NCI-H187 treated with DMSO at 0.1 percent for 48 hours (cell line): ENCODE measurements at places on chromosomes 13 and 19.

DNA sequence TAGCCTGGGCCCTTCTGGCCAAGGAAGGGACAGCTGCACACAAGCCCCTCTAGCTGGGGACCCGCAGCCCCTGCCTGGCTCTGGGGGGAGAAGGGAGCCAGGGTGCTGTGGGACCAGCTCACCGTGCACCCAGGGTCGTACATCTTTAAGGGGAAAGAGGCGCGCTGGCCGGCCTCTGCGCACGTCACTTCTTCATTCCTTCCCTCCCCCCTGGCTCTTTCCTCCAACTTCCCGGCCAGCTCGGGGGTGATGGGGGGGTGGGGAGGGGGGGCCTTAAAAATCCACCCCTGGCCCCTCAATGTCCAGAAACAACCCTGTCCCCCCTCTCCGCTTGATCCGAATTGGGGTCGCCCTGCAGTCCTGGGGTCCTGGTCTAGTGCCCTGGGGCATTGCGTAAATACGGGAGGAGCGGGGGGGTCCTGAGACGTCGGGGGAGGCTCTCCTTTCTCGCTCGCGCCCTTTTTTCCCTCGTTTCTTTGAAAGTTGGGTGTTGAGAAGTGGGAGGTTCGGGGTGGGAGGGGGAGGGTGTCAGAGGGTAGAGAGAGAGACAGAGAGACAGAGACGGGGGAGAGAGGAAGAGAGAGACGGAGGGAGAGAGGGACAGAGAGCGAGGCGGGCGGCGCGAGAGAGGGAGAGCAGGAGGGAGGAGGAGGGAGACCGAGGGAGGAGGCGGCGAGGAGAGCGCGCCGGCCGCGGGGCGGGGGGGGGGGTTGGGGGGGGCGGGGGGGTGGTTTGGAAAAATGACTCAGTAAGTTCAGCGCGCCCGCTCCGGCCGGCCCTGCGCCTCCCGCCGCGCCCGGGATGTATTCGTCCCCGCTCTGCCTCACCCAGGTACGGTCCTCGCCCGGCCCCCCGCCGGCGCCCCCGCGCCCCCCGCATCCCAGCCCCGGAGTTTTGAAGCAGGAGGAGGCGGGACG lies at the start of gene NFIC:
Gene NFIC, plus strand, starts transcription at position 748 of the 917 bp plus-strand sequence. Its CDS starts 54 bp downstream, at position 802.
- DNase-seq = no peak

DNA sequence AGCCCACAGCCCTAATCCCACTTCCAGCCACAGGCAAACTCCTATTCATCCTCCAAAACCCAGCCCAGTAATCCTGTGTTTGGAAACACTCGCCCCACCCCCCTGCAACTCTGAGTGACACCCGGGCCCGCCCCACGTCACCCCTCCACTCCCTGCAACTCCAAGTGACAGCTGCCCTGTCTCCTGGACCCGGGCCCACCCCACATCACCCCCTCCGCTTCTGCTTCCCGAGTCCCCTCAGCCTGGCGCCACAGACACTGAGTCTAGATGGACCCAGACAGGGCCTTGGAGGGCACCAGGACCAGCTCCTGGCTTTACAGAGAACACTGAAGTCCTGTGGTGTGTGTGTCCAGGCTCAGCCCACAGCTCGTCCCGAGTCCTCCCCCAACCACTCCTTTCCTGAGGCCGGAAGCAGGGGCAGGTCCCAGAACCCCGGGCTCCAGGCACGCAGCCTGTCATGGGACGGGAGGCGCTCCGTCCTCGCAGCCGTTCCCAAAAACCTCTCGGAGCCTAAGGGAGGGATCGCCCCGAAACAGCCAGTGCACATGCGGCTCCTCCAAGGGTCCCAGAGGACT lies 7.7 kb downstream of the REXO1 start:
- DNase-seq = no peak

GRCh38 chr19:16470911-16471811 lies 609 bp downstream of the EPS15L1 start:
- DNase-seq = no peak

GRCh38 chr13:37531049-37531448 lies 67.5 kb downstream of the POSTN start:
- DNase-seq = no peak

DNA sequence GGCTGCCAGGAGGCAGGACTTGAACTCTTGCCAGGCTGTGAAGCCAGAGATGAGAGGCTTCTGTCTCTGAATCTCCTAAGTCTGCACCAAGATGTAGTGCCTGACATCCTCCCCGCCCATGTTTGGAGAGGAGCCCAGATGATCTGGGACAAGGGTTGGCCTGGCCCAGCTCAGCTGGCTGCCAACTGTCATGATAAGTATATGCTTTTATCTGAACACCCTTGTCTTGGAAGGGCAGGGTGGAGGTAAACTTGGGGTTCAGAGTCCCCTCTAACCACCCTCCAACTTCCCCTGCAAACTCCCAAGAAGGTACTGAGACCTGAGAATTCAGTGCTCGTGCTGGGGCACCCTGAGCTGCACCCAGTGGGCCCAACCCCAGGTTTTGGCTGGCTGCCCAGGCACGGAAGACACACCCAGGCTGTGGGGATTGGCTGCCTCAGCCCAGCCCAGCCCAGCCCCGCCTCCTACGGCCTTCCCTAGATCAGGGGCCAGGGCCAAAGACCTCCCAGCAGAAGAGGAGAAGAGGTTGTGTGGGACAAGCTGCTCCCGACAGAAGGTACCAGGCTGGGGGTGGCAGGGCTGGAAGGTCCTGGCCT lies at the start of gene CYP4F12:
Gene CYP4F12, plus strand, starts transcription at position 508 of the 596 bp plus-strand sequence. CDS start 443 bp downstream, outside the sequence.
- DNase-seq = no peak

DNA sequence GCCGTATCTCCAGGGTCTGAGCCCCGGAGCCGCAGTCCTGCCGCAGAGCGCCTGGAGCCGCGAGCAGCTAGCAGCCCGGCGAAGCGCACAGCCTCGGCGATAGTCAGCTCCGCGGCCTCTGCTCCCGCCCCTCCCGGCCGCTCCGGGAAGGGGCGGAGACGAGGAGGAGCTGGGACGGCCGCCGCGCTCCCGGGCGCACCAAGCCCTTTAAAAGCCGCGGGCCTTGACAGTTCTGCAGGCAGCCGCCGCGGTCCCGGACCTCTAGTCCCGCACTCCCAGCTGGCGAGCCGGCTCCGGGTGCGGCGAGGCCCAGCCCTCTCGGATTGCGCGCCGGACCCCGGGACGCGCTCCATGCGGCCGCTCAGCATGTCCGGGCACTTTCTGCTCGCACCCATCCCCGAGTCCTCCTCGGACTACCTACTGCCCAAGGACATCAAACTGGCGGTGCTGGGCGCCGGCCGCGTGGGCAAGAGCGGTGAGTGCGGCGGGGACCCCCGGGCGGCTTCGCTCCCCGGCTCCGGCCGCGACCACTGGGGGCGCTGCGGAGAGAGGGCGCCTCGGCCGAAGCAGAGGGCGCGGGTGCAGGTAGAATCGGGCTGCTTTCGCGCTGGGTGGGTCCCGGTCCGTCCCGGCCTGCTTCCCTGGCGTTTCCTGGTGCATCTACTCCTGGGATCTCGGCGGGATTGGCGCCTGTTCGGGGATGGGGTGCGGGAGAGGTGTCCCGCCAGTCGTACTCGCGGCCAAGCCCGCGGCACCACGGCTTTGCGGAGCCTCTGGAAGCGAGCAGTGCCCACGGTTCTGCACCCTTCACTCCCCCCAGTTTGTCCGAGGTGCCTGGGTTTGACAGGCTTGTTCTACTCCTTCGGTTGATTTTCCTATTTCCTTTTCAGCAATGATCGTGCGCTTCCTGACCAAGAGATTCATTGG lies at the start of gene RASL11A:
Gene RASL11A, plus strand, starts transcription at position 237 of the 927 bp plus-strand sequence. Its CDS starts 115 bp downstream, at position 352.
- DNase-seq = no peak

DNA sequence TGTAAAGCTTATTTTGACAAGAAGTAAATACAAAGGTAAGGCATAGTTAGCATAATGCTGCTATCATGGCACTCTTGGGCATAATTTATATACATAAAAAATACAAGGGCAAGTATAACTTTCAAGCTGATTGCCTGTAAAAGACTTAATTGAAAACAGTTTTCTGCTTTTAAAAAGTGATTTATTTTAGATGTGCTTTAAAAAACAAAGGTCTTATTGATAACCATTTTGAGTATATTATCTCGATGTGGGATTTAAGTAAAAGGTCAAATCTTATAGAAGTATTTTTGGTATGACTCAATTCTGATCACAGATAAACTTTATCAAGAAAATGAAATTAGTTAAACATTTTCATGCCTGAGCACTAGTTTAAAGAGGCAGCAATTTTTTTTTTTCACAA lies 175.8 kb downstream of the KCNRG start:
- DNase-seq = no peak

DNA sequence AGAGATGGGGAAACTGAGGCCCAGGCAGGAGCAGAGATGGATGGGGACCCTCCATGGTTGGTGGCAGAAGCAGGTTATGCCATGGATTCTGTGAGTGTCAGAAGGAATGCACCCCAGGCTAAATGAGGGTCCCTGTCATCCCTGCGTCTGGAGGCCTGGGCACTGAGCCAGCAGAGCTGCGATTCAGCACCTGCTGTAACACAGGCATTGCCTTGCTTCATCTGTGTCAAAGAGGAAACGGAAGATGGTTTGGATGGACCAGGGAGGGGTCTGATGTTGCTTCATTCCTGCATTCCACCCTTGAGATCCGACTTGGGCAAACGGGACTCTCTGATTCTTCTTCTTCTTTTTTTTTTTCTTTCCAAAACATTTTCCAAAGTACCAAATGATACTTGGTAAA lies 1.2 kb downstream of the C5AR1 start:
- DNase-seq = no peak

GRCh38 chr13:40582531-40582930 lies 83.9 kb downstream of the FOXO1 start:
- no peak for DNase-seq

DNA sequence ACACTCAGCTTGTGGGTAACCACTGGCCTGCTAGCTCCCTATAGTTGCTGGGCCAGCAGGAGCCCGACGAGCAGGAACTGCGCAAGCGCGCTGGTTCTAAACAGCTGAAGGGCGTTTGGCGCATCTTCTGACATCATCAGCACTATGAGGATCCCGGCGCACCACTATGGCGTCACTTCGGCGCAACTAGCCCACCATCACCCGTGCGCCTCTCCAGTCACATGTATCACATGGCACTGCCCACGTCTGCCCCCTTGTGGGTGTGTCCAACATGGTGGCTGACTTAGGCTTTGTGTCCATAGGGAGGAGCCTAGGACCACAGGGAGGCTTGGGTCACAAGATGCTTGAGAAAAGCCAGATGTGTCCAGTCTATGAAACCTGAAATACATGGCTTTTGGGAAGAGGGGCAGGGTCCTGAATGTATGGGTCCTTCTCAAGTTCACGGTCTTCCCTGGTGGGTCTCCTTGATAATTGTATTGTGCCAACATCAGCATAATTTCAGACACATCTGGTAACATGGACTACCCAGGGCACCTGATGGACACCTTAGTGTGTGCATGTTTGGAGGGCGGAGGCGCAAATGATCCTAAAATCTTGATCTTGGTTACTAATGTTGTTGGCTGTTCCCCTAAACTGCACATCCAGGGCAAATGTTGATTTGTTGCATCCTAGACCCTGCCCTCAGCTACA lies 18.0 kb downstream of the KLK4 start:
- DNase-seq = no peak

GRCh38 chr13:98873377-98874028 lies 104.4 kb downstream of the DOCK9 start:
- DNase-seq = no peak

DNA sequence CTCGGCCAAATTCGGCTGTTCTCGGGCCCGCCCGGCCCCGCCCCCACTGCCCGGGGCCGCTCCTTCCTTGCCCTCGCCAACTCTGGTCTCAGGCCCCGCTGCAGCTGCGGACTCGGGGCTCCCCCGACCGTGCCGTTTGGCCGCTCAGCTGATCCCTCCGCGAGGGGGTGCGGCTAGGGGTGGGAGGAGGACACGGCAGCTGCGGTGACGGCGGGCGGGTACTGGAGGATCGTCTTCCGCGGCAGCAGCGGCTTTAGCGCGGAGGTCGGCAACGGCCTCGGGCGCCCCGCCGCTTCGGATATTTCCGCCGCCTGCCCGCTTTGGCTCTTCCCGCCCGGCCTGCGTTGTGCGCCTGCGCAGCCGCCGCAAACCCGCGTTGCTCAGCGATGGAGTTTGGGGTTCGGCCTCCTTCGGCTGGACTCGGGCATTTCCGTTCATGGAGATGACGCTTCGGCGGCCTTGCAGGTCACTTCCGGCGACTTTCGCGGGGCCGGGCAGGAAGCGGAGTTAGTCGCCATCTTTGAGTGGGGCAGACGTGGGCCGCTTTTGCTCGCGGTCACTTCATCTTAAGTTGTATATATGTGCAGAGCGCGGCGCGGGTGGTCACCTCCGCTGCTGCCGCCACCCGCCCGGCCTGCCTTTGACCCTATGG lies 338 bp upstream of the UBE2M start:
- no peak for DNase-seq

DNA sequence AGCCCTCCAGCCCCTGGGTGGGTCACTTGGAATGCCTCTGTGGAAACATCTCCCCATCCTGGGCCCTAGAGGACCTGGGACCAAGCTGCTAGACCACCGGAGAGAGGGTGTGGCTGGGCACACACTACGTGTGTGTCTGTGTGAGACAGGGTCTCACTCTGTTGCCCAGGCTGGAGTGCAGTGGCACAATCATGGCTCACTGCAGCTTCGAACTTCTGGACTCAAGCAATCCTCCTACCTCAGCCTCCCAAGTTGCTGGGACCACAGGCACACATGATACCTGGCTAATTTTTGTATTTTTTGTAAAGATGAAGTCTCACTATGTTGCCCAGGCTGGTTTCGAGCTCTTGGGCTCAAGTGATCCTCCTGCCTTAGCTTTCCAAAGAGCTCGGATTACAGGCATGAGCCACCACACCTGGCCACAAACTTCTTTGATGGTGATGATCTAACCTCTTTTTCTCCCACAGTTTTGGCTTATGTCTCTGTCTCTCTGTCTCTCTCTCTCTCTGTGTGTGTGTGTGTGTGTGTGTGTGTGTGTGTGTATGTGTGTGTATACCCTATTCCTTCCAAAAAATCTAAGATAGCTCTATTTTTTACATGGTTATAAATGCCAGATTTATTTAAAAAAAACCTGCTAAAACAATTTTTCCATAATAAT lies 32.1 kb upstream of the SLC7A9 start:
- no peak for DNase-seq

- no peak for DNase-seq
Measured at GRCh38 chr19:29841559-29842367, 30.0 kb downstream of the CCNE1 start.

- DNase-seq = peak; percentile 20
Measured at GRCh38 chr13:75550159-75550567, 572 bp downstream of the UCHL3 start.

DNA sequence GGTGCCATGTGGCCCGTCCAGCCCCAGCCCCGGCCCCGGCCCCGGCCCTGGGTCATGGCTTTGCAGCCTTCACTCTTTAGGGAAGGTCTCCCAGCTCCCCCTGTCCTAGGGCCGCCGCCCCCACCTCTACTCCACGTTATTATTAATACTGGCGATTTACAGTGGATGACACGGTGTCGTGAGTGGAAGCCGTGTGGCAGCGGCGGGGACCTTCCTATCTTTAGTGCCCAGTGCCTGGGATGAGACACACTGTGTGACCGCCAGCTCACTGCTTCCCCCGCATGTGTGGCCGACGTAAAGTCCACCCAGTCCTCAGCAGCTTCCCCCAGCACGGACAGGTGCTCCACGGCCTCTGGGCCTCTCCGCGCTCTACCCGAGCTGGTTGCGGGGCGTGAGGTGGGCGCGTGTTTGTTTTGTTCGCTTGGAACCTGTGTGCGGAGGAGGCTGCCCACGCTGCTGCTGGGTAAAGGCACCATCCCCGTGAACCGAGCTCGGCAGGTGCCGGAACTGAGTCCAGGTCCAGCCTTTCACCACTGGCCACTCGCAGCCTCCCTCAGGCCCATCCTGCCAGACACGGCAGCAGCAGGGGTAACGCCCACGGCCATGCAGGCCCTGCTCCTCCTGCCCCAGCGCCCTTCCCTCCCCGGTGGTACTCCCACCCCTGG lies 70.9 kb upstream of the MCF2L start:
- no peak for DNase-seq
